ENCODE measurements at places on chromosomes 3 and 15. TPM values are rescaled to one million over a fixed set of nuclear protein-coding genes. Genes with fewer than 3 reads are reported as not detected.
A peak's percentile ranks its signal among the peaks of the same experiment; 100 is the strongest.

DNA sequence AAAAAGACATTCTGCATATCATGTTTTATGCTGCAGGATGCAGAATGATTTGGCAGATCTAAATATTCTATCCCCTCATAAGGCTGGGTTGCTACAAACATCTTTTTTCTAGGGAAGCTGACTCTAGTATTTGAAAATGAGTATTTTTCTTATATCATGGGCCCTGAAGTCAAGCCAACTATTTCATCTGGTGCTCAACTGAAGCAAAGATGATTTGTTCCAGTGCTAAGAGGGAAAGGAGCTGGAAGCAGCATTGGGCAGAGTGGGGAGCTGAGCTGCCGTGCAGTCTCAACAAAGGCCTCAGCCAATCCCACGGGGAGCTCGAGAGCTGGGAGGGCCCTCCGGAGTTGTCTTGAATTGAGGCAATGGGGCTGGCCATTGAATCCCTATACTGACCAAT lies 155.3 kb upstream of the SLCO3A1 start:
- no peak for DNase-seq

GRCh38 chr3:65004306-65004705 lies 316.5 kb upstream of the ADAMTS9 start:
- DNase-seq = no peak

DNA sequence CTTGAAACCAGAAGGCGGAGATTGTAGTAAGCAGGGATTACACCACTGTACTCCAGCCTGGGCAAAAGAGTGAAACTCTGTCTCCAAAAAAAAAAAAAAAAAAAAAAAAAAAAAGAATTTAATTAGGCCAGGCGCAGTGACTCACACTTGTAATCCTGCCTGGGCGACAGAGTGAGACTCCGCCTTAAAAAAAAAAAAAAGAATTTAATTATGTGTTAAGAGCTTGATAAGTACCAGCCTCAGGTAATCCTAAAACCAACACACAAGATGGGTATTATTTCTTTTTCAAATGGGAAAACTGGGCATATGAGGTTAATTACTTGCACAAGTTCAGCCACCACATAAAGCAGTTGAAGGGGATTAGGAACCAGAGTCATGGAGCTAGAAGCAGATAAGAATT lies 49.0 kb downstream of the PBRM1 start:
- DNase-seq = no peak

GRCh38 chr3:134325061-134325705 lies 49.1 kb downstream of the AMOTL2 start:
- DNase-seq = no peak

DNA sequence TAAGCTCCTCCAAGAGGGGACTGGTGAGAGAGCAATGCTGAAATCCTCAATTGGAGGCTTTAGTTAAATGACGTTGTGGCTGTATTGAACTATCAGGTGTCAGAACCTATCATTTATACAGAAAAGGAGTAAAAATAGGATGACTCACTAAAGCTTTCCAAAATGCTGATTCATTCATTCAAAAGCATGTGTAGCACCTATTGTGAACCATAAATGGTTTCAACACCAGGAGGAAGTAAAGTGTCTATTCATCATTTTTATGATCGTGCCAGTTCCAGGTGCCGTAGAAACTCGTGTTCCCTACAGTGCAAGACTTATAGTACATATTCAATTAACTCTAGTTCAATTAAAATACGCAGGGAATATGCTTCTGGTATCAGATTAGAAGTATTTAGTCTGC lies 66.5 kb upstream of the ARRDC4 start:
- no peak for DNase-seq

DNA sequence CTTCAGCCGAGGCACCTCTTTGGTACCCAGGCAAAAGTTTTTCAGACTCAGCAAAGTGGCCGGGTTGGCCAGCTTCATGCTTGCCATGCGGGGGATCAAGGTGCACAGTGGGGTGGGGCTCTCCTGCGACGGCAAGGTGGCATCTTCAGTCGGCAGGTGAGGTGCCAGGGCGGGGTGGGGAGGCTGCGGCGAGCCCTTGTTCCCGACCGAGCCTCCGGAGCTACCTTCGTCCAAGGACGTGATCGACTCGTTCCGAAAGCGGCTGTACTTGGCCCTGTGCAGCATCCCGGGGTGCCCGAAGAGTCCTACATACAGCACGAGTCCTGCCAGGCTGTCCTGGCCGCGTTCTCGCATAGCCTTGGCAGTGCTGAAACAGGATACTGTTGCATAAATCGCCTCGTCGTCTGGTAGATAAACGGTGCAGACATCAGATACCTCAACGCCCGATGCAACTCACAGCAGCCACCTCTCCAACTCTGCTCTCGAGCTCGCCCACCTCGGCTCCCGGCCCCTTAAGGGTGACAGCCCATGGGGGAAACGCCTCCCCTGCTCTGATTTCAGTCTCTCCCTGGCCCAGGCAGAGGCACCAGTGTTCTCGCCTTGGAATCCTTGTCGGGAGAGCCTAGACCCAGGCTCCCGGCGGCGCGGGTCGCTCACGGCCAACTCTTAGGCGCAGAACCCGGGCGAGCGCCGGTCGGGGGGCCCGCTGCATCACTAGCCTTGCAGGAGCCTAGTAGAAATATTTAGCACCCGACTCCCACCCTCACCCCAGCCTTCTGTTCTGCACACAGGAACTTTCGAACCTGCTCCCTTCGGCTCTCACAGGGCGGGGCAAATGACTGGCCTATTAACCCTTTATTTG lies 826 bp downstream of the SHC4 start:
- DNase-seq = no peak

DNA sequence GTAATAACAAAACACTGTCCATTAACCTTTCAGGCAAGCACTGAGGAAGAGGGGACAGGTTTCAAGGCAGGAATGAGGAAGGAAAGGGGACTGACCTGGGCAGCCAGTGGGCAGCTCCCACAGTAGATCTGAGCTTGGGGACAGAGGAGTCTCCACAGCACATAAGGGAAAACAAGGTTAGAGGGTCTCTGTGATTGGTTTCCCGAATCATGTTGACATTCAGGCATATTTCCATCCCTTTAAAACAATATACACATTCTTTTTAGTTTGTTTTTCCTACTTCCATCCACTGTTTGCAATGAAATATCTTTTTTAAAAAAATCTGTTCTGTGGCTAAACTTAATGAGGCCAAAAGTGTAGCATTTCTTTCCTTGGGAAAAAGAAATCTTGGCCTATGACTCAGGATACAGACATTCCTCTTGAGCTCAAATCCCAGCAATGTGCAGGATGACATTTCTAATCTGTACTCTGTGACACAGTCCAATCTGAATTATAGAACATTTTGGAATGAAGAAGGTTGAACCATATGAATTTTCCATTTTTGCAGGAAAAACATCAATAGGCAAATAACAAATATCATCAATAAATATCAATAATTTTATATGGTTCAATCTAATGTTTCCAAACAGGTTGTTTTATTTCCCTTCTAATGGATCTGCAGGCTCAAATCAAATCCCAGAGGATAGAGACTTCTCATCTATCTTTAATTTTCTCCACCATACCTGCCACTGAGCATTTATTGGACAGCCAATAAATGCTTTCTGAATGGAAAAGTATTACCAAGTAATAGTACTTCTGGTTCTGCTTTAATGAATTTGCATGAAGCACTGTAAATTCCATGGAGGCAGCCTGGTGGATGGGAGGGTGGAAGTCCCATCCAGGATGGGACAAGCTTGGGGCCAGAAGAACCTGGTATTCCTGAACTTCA lies 54.1 kb downstream of the ITGB5 start:
- DNase-seq = peak; percentile 67

GRCh38 chr15:96350934-96351724 lies 20.6 kb downstream of the NR2F2 start:
- no peak for DNase-seq

GRCh38 chr3:24006-24405 lies 172.6 kb upstream of the CHL1 start:
- DNase-seq = no peak

- no peak for DNase-seq
Measured at GRCh38 chr3:12024959-12025570, 20.9 kb downstream of the SYN2 start.

DNA sequence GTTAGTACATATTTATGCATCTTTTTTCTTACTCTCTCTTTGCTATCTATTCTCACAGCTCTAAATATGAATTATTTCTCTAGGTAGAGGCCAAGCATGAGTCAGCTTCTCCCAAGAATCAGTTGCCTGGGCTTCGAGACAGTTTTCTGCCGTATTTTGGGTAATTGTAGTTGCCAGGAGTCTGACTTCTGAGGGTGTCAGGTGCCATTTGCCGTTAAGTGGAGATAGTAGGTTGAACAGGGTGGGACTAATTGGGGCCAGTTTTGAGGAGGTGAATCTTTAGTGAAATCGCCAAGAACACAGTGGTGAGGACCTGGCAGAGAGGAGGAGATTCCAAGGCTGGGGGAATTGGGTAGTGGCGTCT lies 7.8 kb upstream of the NRROS start:
- no peak for DNase-seq

- DNase-seq = no peak
Measured at GRCh38 chr3:193756536-193756935, 163.5 kb downstream of the OPA1 start.

DNA sequence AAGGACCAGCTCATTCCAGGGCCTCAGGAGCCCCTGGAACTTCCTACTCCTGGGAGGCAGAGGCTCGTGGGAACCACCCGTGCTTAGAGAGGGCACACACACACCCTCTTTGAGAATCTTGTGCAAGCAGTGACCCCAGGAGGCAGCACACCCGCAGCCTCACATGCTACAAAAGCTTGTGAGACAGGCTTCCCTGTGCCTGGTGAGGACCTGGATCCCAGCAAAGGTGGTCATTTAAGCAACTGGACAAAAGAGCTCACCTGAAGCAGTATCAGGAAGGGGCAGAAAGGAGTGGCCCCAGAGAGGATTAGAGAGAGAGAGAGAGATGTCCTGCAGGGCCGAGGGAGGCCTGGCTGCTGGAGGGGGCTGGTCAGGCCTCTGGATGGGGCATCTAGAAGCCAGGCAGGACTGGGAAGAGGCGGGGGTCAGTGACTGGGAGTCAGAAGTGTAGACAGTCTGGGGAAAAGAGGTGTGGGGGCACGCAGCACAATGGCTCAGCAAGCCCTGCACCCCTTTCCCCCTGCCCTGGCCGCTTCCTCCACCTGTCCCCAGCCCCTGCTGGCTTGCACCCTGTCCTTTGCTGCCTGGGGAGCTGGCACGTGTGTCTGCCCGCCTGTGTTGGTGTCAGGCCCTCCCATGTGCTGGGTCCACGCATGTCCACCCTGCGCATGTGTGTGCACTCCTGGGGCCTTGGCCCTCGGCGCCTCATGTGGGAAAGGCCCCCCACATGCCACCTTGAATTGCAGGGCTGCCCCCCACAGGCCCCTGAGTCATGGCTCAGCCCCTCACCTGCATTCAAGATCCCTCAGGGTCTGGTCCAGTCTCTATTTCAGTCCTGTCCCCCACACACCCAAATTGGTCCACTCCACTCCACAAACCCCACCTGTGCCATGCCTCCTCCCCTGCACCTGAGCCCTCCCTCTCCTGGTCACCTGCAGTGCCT lies 36.9 kb downstream of the TSPAN3 start:
- no peak for DNase-seq

- DNase-seq = no peak
Measured at GRCh38 chr3:66854601-66855151, 143.4 kb upstream of the KBTBD8 start.

- DNase-seq = no peak
Measured at GRCh38 chr3:58353722-58354553, 21.2 kb downstream of the PXK start.

GRCh38 chr3:174869448-174869847 lies 10.3 kb downstream of the NAALADL2 start:
- DNase-seq = no peak

DNA sequence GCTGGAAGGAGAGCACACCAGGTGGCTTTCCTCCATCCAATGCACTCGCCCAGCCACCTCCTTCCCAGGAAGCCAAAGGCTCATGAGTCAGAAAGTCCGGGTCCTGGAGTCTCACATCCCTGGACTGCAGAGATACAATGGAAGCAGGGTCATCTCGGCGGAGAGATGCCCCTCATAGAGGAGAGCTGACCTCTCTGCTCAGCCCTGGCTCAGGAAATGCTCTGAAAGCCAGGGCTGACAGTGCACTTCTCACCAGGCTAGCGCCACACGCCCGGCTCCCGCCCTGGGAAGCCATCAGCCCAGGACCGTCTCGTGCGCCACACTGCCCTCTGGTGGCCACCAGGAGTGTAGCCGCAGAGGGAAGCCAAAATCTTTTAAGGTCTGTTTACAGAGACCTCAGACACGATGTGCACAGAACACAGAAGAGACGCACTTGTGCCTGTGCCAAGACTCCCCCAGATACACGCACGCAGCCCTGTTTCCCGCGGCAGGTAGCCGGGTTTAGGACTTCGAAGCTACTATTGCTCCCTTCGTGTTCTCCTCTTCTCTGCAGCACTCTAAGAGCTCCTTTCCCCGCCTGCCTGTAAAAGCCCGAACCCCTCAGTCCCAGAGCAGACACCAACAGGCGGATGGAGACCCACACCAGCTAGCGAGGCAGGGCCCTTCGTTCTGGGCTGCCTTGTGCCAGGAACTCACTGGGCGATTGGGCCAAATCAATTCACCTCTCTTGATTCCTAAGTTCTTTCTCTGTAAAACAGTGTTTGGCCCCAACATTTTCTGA lies 9.7 kb downstream of the NTRK3 start:
- peak; percentile 54 for DNase-seq

DNA sequence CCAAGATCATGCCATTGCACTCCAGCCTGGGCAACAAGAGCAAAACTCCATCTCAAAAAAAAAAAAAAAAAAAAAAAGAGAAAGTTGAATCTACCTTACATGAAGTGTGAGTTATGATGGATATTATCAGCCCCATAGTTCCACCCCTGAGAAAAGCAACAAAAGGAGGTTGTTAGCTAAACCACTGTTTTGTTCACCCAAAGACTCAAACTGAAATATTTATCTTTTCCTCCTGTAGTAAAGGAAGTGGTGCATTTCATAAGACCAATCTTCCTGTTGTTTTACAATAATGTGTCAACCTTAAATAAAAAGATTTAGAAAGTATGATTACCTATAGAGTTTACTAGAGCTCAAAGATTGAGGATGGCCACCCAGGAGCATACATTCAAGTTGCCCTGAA lies 18.7 kb upstream of the TRMT10C start:
- DNase-seq = no peak

DNA sequence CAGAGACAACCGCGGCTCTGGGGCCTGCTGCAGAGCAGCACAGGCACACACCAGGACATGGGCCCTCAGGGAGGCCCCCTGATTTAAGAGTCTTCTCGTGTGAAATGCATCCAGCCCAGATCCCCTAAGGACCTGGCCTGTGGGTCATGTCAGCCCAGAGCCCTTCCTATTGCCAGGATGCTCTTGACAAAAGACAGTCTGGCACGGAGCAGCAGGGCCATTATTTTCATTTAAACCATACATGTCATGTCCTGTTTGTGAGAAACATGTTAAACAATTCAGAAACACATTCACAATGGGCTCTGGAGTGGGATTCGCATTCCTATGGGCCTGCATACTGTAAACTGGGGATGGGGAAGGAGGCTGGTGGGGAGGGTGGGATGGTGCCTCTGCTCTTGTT lies 367.4 kb upstream of the WNT5A start:
- no peak for DNase-seq

Gene XIRP1
- total RNA-seq = not detected

Gene C15orf62
- total RNA-seq = 0.39 TPM

Gene AMOTL2
- total RNA-seq = 41.6 TPM

Gene EPM2AIP1
- total RNA-seq = 10.6 TPM

Gene FBXO40
- total RNA-seq = not detected

Gene SLC7A14
- under 0.01 TPM for total RNA-seq

All from dermis microvascular lymphatic vessel endothelial cell (primary cell).